ENCODE measurements at places on chromosomes 13 and 19. TPM values are rescaled to one million over a fixed set of nuclear protein-coding genes. Genes with fewer than 3 reads are reported as not detected.

DNA sequence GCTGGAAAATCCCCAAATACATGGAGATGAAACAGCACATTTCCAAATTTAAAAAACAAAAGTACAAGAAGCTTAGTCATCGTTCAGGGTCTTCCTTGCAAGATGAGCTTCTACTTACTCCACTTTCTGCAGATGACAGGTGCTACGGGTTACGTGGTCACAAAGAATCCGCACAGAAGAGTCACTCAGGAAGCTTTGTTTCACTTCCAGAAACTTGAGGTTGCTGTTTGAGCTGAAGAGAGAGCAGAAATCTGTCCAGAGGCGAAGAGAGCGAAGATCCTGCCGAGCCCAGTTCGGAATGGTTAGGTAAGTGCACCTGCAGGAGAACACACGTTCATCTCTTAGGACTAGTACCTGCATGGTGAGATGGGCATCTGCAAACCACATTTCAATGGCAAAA, 9.4 kb downstream of the NLRP7 start:
- H3K4me1 ChIP-seq = no peaks in the 10 kb centered on the region
- H3K27ac ChIP-seq = no peak overlapping the region
- no peaks in the 10 kb centered on the region for H3K27me3 ChIP-seq
- H3K36me3 ChIP-seq = no peaks in the 10 kb centered on the region
- H3K4me3 ChIP-seq = no peak overlapping the region

DNA sequence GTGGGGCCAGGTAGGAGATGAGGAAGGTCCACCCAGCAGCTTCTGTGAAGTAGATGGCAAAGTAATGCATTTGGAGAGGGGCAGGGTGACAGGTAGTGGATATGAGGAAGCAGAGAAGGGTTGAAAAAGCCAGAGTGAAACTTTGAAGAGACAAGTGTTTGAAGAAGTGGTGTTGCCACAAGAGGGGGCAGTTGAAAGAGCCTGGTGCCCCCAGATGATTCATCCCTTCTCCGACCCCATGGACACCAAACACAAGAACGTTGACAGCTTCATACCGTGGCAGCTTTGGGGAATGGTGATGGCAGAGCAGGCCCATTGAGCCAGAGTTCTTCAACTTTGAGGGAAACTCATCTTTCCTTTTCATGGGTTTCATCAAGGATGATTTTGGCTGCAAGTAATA, 19.9 kb downstream of the IFNL3 start:
- peak; percentile 44 for DNase-seq
- no peaks in the 10 kb centered on the region for H3K4me1 ChIP-seq
- H3K36me3 ChIP-seq = no peaks in the 10 kb centered on the region
- no peak overlapping the region for H3K4me3 ChIP-seq
- no peak overlapping the region for H3K27ac ChIP-seq

GRCh38 chr19:49019242-49019932, 2.5 kb upstream of the LHB start:
- no peaks in the 10 kb centered on the region for H3K36me3 ChIP-seq
- H3K27ac ChIP-seq = no peak overlapping the region
- H3K4me3 ChIP-seq = peak overlapping the region; percentile 31
- H3K4me1 ChIP-seq = peaks cover 12% of the 10 kb centered on the region
- peak; percentile 77 for DNase-seq
- peaks cover 52% of the 10 kb centered on the region for H3K27me3 ChIP-seq

DNA sequence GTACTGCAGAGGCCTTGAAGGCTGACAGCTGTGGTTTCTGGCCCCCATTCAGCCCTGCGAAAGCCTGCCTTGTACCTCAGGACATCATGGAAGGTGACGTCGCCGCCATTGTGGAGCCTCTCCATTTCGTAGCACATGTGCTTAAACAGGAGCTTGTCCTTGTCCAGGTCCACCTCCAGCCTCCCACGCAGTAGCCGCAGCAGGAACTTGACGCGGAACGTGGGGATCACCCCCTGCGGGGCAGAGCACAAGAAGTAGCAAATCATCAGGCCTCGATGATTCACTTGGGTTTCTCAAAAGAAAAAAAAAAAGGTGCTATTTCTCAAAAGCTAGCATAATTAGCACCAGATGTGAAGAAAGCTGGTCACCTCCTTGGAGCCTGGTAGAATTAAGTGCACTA, 351.0 kb downstream of the NALCN start:
- H3K4me1 ChIP-seq = no peaks in the 10 kb centered on the region
- no peak overlapping the region for H3K27ac ChIP-seq
- no peak overlapping the region for H3K4me3 ChIP-seq

The ATP8A2 gene
- total RNA-seq = 4.8 TPM

The CEACAM16 gene
- not detected for total RNA-seq

Data from neural progenitor cell (in vitro differentiated cells).